ENCODE measurements at places on chromosomes 12 and 14.

DNA sequence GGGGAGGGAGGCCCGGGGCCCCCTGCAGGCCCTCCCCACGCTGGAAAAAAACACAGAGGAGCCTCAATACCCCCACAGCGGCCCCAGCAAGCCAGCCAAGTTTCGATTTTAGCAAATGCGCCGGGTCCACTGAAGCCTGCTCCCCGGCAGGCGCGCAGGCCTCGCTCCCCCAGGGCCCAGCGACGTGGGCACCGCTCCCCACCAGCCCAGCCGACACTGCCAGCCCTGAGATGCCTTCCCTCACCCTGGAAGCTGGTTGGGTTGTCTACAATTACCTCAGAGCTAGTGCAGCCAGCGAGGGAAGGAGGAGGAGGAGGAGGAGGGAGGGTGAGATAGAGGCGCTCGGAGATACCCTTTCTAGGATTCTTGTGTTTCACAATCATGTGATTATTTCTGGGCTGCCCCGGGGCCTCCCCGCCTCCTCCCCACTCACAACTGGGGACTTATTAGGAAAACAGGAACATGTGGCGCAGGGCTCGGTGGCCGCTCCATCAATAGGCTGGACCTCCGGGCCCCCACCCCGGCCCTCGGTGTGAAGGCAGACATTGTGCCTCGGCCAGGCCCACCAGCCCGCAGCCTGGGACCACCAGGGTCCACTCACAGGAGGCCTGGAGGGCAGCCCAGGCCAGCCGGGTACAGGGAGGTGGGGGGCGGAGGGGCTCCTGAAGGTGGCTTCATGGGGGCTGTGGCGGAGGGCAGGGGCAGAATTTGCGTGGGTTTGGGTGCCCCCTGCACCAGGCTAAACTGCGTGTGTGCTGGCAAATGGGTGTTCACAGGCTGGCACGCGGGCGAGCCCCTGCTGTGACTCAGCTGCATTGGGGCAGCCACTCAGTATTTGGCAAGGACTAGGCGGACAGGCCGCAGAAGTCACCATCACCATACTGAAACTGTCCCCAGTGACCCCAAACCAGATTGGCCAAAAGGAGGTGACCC lies 109.9 kb downstream of the NCOR2 start:
- peak overlapping the region; percentile 58 for H3K4me3 ChIP-seq
- peak; percentile 76 for DNase-seq
- H3K27ac ChIP-seq: peak overlapping the region; percentile 83
- H3K36me3 ChIP-seq: peaks cover 32% of the 10 kb centered on the region
- peaks cover 48% of the 10 kb centered on the region for H3K4me1 ChIP-seq

GRCh38 chr14:69901113-69901951 lies 22.1 kb downstream of the SMOC1 start:
- H3K27ac ChIP-seq: no peak overlapping the region
- no peak for DNase-seq
- H3K36me3 ChIP-seq: no peaks in the 10 kb centered on the region
- H3K4me1 ChIP-seq: no peaks in the 10 kb centered on the region

- DNase-seq: no peak
- H3K27me3 ChIP-seq: no peaks in the 10 kb centered on the region
- no peak overlapping the region for H3K27ac ChIP-seq
- no peaks in the 10 kb centered on the region for H3K36me3 ChIP-seq
Observed at GRCh38 chr12:127340381-127340780, 926.6 kb upstream of the TMEM132C start.

DNA sequence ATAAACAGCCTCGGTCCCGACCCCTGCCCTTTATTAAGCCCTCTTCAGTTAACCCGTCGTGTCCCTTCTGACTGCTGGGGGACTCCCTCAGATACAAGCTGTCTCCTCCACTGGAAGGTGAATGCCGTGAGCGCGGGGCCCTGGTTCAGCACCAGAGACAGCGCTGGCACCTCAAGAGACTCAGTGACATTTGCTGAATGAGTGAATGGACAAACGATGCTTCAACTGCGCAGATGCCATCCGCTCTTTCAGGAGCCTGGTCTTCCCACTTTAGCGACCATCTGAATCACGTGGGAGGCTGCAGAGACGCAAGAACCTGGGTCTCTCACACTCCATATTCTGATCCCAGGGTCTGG lies 92.6 kb upstream of the SFSWAP start:
- H3K27ac ChIP-seq: no peak overlapping the region
- no peak overlapping the region for H3K4me3 ChIP-seq
- H3K36me3 ChIP-seq: no peaks in the 10 kb centered on the region
- H3K4me1 ChIP-seq: no peaks in the 10 kb centered on the region
- H3K27me3 ChIP-seq: peaks cover 3% of the 10 kb centered on the region

GRCh38 chr12:130044991-130045621 lies 117.2 kb upstream of the FZD10 start:
- no peaks in the 10 kb centered on the region for H3K36me3 ChIP-seq
- no peak overlapping the region for H3K27ac ChIP-seq
- peaks cover 34% of the 10 kb centered on the region for H3K27me3 ChIP-seq
- H3K4me1 ChIP-seq: peaks cover 3% of the 10 kb centered on the region
- H3K4me3 ChIP-seq: no peak overlapping the region

- H3K27me3 ChIP-seq: peaks cover 7% of the 10 kb centered on the region
- H3K36me3 ChIP-seq: no peaks in the 10 kb centered on the region
- H3K4me3 ChIP-seq: no peak overlapping the region
- no peak for DNase-seq
- peak overlapping the region; percentile 49 for H3K27ac ChIP-seq
Observed at GRCh38 chr14:104665114-104665656, 24.2 kb upstream of the INF2 start.

DNA sequence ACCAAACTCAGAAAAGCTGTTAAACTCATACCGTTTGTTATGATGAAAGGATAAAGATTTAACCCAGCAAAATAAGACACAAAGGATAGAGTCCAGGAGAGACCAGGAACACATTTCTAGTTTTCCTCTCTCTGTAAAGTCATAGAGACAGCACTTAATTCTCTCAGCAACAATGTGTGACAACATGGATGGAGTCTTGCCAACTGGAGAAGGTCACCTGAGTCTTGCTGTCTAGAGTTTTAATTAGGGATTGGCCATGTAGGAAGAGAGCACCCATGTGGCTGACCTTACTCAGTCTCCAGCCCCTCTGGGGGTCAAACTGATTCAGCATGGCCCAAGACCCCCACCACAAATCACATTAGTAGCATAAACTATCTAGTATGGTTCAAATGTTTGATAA lies 151.0 kb upstream of the ATF7IP start:
- no peak for DNase-seq
- no peak overlapping the region for H3K4me3 ChIP-seq
- H3K4me1 ChIP-seq: peaks cover 16% of the 10 kb centered on the region
- H3K27me3 ChIP-seq: no peaks in the 10 kb centered on the region

GRCh38 chr12:129257524-129257923 lies 404.2 kb downstream of the GLT1D1 start:
- no peaks in the 10 kb centered on the region for H3K27me3 ChIP-seq
- no peaks in the 10 kb centered on the region for H3K4me1 ChIP-seq
- no peak overlapping the region for H3K4me3 ChIP-seq
- H3K27ac ChIP-seq: no peak overlapping the region
- no peak for DNase-seq

DNA sequence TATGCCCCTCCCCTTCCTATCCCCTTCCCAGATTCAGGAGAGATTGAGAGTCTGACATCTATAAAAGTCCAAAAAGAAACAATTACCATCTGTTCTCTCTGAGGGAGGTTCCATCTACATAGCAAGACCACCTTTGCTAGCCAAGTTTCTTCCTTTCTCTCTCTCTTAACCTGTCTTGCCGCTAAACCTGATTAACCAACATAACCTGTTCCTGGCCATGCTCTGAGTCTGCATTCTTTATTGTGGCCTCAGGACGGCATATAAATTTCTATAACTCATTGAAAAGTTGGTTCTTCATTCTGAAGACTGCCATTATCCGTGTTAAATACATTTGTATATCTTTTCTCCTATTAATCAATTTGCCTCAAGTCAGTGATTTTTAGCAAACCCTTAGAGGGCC lies 594.0 kb downstream of the KCNH5 start:
- no peak overlapping the region for H3K4me3 ChIP-seq
- no peak overlapping the region for H3K27ac ChIP-seq
- no peak for DNase-seq
- no peaks in the 10 kb centered on the region for H3K36me3 ChIP-seq

- peaks cover 10% of the 10 kb centered on the region for H3K4me1 ChIP-seq
- no peak overlapping the region for H3K27ac ChIP-seq
- no peak for DNase-seq
- H3K27me3 ChIP-seq: no peaks in the 10 kb centered on the region
- no peak overlapping the region for H3K4me3 ChIP-seq
Observed at GRCh38 chr14:34090451-34090850, 139.6 kb upstream of the EGLN3 start.

DNA sequence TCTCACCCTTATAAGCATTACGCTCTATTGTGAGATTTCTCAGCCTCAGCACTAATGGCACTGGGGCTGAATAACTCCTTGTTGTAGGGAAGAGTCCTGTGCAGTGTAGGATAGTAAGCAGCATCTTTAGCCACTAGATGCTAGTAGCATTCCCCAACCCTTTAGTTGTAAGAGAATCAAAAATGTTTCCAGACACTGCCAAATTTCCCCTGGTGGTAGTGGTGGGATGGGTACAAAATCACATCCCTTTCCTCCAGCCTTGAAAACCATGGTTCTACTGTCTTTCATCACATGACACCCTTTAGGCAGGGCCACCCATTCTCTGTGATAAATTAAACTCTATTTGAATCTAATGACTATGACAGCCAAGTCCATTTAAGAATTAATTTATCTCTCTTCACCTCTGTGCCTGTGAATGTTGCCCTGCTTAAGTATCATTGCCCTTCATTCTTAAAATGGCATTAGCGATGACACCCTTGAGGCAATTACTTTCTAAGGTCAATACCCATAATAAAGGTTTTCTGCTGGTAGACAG lies 199.4 kb downstream of the ANO4 start:
- DNase-seq: no peak
- no peak overlapping the region for H3K4me3 ChIP-seq
- peaks cover 2% of the 10 kb centered on the region for H3K27me3 ChIP-seq
- no peak overlapping the region for H3K27ac ChIP-seq

- H3K27me3 ChIP-seq: no peaks in the 10 kb centered on the region
- DNase-seq: no peak
- H3K36me3 ChIP-seq: peaks cover 45% of the 10 kb centered on the region
- H3K4me3 ChIP-seq: no peak overlapping the region
- peak overlapping the region; percentile 80 for H3K27ac ChIP-seq
- H3K4me1 ChIP-seq: peaks cover 72% of the 10 kb centered on the region
Observed at GRCh38 chr14:91496790-91497189, 13.3 kb downstream of the PPP4R3A start.

DNA sequence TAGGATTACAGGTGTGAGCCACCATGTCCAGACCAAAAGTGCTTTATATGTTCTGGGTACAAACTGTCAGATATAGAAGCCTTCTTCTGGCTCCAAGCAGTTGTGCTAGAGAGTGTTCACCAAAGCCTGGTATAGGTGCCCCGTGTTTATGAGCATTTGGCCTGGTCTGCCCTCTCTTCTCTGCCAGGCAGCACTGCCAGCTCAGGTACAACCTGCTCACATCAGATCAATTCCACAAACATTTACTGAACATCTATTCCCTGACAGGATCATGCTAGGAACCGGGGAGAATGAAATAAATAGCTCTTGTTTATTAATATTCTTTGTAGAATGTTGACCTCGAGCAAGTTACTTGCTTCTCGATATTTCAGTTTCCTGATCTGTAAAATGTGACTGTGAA lies 20.0 kb upstream of the SOCS2 start:
- H3K27ac ChIP-seq: no peak overlapping the region
- no peak overlapping the region for H3K4me3 ChIP-seq
- peaks cover 2% of the 10 kb centered on the region for H3K36me3 ChIP-seq
- peaks cover 4% of the 10 kb centered on the region for H3K4me1 ChIP-seq
- DNase-seq: no peak
- no peaks in the 10 kb centered on the region for H3K27me3 ChIP-seq

- H3K4me1 ChIP-seq: no peaks in the 10 kb centered on the region
- no peaks in the 10 kb centered on the region for H3K27me3 ChIP-seq
- no peaks in the 10 kb centered on the region for H3K36me3 ChIP-seq
Observed at GRCh38 chr12:78881685-78882084, 17.1 kb downstream of the SYT1 start.

GRCh38 chr14:85040046-85040685 lies 489.8 kb upstream of the FLRT2 start:
- DNase-seq: no peak
- H3K4me1 ChIP-seq: no peaks in the 10 kb centered on the region
- no peak overlapping the region for H3K27ac ChIP-seq
- no peaks in the 10 kb centered on the region for H3K27me3 ChIP-seq
- no peak overlapping the region for H3K4me3 ChIP-seq

DNA sequence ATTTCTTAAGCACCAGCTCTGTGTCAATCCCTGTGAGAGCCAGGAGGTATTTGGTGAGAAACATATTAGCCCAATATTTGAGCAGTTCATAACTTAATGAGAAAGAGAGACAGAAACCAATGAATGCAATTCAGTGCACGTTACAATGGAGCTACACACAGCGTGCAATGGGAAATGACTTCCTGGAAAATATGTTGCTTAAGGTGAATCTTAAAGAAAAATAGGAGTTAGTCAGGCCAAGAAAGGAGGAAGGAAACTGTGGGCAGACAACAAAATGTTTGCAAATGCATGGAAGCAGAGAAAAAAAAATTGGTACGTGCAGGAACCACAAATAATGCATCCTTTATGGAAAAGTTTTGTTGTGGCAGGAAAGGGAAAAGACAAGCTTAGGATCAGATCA lies 481.7 kb downstream of the BCAT1 start:
- H3K4me3 ChIP-seq: no peak overlapping the region
- H3K4me1 ChIP-seq: no peaks in the 10 kb centered on the region
- peaks cover 2% of the 10 kb centered on the region for H3K27me3 ChIP-seq
- no peak for DNase-seq
- no peaks in the 10 kb centered on the region for H3K36me3 ChIP-seq
- H3K27ac ChIP-seq: no peak overlapping the region

DNA sequence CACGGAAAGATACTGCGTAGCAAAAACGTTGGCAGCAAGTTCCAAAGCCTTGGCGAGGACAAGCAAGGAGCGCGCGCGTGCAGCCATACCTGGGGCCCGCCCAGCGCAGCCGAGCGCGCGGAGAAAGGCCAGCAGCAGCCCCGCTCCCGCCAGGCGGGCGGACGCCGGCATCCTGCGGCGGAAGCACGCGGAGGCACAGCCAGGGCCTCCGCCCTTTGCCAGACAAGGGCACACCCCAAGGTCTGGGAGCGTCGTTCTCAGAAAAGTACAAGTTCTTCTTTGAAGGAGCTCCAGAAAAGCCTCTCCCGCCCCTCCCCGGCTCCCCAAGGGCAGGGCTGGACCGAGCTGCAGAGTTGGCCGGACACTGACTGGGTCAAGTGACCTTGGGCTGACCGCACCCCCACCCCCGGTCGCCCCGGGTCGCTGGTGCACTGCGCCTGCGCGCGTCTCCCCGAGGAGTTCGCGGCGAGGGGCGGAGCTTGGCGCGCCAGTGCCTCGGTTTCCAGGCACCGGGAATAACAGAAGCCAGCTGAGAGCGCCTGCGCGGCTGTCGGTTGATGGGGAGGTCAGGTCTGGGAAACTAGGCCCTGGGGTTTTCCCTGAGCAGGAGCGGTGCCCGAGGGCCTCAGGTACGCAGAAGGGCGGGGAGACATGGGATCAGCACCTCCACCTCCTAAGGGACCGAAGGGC lies at the start of gene ZC2HC1C:
ZC2HC1C (plus strand) TSS at position 521 of the 690 bp plus-strand sequence. CDS start 933 bp downstream, outside the sequence.
- no peak within 1 kb of the TSS for H3K27ac ChIP-seq
- no peaks in the 10 kb centered on the region for H3K27me3 ChIP-seq
- H3K4me1 ChIP-seq: peaks cover 5% of the 10 kb centered on the region
- DNase-seq: peak; percentile 56
- H3K4me3 ChIP-seq: no peak within 1 kb of the TSS

All from activated CD8-positive, alpha-beta T cell treated with anti-CD3 and anti-CD28 coated beads for 36 hours (primary cell).